ENCODE measurements at places on chromosomes 5 and 9.

- no peak for DNase-seq
Measured at GRCh38 chr5:179199246-179199645, 139.1 kb downstream of the ZNF354C start.

- no peak for DNase-seq
Measured at GRCh38 chr5:144436007-144436406, 265.3 kb downstream of the KCTD16 start.

GRCh38 chr9:78811622-78812276, 514.8 kb downstream of the PSAT1 start:
- DNase-seq: peak; percentile 47

DNA sequence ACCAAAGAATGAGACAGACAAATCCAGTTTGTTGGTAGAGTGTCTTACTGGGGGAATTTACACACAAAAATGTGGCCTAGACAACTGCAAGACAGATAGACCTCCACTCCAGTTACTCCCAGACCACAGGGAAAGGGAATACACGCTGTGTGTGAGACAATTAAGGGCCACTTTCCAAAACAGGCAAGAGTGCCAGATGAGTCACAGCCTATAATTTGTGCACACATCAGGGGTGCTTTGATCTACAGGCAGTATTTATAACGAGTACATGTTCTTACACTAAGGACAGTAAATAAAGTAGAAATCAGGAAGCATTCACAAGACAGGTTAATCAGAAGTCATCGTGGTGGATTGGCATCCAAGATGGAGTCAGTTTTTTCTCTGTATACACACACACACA, 114.8 kb downstream of the ZNF622 start:
- no peak for DNase-seq

DNA sequence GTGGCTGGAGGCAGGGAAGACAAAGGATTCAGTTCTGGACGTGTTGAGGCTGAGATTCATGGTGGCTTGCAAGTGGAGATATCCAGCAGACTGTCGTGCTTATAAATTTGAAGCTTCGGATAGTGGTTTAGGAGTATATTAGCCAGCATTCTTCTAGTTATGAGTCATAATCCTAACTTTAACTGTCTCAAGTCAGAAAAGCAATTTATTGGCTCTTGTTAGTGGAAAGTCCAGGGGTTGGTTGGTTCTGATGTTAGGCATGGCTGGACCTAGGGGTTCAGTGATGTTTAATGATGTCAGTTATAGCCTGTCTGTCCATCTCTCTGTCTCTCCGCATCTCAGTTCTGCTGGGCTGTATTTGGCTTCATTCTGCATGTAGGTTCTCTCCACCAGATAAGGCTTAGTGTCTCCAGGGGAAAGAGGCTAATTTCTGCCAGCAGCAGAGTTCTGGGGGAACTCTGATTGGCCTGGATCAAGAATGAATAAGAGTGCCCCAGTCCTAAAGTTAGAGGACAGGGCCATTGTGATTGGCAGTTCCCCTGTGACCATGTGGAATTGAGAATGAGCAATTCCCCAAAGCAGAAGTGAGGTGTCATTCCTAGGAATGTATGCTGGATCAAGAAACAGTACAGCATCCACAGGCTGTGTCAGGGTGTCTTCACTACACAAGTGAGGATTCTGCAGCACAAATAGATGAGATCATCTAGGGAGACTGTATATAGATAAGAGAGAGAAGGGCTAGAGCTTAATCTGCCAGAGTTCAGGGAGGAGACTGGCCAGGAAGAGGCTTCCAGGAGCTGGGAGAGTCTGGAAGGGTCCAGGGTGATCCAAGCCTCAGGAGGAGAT, 72.9 kb upstream of the SHB start:
- peak; percentile 80 for DNase-seq

DNA sequence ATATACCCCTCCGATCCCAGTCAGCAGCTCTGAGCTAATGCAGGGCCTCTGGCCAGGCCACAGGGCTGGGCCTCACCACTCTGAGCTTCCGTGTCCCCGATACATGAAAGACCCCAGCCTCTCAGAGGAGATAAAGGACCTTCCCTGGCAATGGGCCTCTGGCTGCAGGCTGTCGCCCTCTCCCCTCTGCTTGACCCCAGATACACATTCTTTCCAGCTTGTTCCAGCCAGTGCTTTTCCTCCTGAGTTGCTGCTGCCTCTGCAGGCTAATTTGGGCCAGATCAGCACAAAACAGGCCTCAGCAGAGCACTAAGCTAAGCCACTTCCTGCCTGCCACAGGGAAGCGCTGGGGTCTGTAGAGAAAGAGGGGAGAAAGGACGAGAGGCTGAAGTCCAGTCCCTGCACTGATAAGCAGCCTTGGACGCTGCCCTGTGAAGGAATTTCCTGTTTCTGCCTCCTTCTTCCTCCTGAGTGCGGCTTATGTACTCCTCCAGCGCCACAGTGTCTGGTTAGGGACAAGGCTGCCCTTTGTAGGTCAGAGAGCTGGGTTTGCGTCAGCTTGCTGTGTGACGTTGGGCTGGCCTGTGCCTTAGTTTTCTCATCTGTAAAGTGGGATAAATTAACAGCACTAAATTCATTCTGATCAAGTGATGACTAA, 73.0 kb upstream of the IL17B start:
- peak; percentile 68 for DNase-seq

DNA sequence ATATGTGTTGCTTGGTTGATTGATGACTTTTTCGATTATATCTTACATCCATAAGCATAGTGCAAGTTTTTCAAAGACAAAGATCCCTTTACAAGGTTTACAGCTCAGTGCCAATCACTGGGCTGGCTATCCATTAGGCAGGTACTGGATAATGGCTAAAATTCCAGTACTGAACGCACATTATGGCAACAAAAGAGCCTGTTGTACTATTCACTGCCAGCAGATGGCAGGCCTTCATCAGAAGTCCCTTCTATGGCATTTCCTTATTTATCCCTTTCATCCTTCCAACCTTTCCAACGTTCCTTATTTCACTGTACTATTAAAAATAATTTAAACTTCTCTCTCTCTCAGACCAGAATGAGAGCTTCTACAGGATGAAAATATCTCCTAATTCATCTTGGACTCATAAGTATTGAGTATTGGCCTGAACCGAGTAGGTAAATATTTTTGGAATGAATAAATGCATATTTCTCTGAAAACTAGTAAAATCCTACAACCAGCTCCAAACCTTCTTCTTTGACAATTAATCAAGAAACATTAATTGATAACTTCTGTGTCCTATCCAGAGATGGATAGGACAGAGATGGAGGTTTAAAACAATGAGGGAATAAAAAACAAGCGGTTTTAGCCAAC, 6.7 kb upstream of the WNT8A start:
- DNase-seq: peak; percentile 59

DNA sequence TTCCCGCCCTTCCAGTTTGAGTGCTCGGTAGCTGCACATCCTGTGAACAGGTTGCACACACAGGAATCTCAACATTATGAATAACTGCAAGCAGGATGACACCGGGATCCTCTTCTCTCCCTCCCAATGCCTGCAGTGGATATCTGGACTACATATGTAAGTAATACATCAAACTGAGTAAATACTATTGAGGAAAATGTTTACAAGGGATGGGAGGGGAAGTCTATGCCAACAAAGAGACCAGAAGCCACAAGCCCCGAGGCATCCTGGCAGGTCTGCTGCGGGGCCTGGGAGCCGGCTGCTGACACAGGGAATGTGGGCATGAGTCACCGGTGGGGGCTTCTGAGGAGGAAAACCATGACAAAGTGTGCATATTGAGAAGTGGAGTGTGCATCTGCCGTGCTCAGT, 8.6 kb upstream of the ANKRD33B start:
- DNase-seq: peak; percentile 67

DNA sequence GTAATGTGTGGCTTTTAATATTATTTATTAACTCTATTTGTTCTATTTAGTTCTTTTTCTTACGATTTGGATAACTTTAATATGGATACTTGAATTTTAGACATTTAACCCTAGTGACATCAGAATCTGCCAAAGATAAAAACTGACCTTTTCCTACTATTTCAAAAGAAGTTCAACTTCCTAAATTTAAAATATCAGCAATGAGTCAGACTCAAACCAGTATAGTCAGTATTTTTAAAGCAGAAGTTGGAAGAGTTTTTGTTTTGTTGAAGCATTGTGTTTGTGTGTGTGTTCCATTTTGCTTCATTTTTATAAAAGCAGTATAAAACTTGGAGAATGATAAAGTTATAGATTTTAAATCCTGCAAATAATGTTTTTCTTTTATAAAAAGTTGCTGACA, 251.8 kb upstream of the RASA1 start:
- DNase-seq: no peak

DNA sequence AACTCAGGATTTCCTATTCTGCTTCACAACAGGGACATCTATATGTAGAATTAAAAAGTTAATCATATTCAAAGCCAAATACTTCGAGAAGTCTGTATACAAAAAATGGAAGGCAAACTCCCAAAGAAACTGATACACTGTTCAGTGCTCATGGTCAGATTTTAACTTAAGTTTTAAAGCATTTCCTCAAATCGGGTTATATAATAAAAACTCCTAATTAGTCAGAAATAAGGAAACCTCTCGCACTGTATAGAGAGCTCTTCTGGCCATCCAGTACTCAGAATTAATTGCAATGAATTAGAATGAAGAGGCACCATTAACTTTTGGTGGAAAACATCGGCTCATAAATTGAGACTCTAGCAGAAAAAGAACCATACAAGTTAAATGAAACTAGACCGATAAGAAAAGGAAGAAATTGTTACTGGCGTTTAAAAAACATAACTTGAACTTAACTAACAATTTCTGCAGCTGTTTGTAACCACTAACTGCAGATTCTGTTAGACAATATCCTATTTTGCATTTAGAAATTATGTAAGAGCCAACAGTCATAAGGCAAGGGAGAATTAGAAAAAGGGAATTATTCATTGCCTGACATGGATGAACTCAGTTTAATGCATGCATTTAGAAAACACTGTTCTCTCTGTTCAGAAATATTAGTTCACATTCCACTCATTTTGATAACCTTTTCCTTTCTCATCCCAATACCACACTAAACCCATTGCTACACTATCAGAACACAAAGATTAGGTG, 96.6 kb downstream of the FNBP1 start:
- DNase-seq: no peak

DNA sequence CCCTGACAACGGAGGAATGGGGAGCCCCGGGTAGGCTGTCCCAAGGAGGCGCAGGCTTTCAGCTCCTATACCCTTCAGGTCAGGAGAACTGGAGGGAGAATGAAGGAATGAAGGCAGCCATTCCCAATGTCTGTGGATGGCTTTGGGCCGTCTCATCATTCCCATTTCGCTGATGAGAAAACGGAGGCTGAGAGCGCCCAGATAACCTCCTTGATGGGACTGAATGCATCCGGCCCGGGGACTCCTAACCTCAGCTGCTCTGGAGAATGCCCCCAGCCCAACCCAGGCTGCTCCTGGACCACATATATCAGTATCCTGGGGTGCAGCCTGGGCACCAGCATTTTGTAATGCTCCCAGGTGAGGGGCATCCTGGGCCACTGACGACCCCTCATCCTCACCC, 52.6 kb upstream of the RNU6ATAC start:
- no peak for DNase-seq

- DNase-seq: no peak
Measured at GRCh38 chr5:97943036-97943435, 760.0 kb upstream of the RIOK2 start.

- no peak for DNase-seq
Measured at GRCh38 chr5:100502684-100503083, 32.5 kb upstream of the FAM174A start.

- DNase-seq: peak; percentile 29
Measured at GRCh38 chr9:99173570-99174504, 47.9 kb downstream of the ALG2 start.

DNA sequence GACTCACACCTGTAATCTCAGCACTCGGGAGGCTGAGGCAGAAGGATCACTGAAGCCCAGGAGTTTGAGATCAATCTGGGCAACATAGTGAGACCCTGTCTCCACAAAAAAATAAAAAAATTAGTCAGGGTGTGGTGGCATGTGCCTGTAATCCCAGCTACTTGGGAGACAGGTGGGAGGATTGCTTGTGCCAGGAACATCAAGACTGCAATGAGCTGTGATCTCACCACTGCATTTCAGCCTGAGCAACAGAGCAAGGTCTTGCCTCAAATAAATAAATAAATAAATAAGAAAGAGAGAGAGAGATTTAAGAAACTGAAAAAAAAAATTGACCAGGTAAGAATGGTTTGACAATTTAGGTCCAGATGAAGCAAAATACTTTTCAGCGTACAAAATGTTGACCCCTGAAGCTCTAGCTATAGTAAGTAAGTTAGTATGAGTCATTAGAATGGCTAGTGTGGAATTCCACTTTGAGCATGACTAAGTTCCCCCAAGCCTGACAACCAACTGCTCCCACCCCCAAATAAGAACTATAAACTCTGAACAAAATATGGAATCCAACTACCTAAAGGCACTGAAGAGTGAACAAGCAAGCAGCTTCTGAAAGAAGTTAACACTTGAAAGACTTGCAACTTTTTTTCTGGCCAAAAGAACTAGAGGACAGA, 217.8 kb upstream of the TLE4 start:
- peak; percentile 83 for DNase-seq

- no peak for DNase-seq
Measured at GRCh38 chr9:136634904-136635303, 27.8 kb upstream of the EGFL7 start.

DNA sequence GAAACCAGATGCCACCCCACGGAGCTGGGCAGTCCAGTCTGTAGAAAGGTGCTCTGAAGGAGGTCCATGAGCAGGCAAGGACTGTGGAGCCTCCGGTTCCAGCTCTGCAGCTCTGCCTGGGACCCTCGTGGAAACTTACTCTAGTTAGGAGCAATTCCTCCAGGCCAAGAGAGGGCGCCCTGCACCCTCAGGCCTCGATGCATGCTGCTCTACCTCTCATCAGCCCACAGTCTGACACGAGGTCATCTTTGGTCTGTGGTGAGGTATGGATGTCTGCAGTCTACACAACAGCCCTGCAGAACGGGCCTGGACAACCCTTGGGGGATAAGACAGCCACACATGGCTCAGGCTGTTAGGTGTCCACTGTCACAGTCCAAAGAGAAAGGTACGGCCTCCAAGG, 50.6 kb upstream of the UBTD2 start:
- DNase-seq: no peak

- DNase-seq: no peak
Measured at GRCh38 chr5:5632678-5633077, 210.2 kb downstream of the ICE1 start.

DNA sequence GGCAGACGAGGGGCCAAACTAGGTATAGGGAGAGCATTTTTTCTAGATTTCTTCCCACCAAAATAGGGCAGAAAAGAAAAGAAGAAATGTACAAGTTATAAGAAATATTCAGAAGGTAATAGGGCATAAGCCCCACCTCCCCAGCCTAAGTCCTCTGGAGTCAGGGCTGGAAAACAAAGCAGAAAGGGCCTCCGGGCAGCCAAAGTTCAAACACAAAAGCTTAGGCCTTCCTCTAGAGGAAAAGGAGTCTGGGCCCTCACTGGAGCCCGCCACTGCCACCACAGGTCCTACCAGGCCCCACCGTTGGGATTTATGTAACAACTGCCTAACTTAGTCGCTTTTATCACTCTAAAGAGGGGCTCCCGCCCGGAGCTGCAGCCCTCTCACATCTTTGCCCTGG, 27.6 kb downstream of the TBC1D2 start:
- DNase-seq: no peak

All from iris pigment epithelial cell (primary cell).